ENCODE measurements at places on chromosomes 2 and 18.

DNA sequence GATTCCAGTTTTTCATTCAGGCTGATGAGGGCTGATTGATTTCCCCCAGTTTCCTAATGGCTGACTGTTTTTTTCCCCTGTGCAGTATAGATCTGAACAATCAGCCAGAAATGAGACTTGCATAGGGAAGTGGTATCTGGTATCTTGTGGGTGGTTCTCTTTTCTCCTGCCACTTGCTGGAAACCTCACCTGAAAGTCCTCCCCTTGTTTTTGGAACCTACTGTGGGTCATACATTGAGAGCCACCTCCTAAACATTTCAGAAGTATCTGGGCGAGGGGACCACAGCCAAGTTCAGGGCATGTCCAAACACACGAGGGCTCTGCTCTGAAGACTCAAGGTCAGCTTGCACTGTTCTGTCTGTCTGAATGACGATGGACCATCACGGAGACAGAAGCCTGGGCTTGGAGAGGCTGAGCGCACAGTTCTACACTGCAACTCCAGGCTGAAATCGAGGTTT lies 19.3 kb downstream of the ALPK2 start:
- no peak for DNase-seq

DNA sequence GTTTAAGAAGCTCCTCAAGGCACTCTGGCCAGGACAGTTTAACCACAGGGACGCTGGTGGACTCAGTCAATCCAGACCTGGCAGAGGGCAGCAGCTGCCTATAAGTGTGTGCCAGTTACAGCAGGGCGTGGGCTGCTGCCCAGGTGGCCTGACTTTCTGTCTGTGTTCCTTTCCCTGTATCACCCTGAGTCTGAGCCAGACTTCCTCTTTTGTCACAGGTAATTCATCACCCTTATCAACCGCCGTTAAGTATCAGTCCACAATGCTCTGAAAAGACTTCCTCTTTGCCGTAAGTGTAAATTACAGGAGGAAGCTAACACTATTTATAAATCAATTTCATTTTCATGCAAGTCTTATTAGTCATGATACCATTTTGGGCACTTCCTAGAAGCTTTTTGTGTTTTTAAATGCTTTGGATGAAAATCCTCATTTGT lies 7.0 kb downstream of the LPIN1 start:
- DNase-seq = peak; percentile 82

DNA sequence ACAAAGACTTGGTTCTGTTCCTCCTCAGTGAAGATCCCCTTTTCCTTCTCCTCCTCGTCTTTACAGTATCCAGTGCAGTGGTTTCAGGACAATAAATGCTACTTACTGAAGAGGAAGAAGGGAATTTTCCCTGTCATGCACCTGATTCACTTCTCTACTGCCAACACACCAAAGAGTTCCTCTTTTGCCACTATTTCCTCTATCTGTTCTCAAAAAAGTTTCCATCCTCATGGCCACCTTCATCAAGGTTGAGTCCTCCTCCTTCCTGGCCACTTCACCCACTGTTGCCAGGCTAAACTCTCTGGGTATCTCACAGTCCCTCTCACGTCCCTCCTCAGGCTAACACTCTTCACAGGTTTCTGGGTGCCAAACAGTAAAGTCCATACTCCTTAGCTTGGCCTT lies 41.7 kb downstream of the PLEKHM3 start:
- DNase-seq = peak; percentile 22

- no peak for DNase-seq
These were observed 127.7 kb downstream of the CAPN13 start for GRCh38 chr2:30679426-30680088.

DNA sequence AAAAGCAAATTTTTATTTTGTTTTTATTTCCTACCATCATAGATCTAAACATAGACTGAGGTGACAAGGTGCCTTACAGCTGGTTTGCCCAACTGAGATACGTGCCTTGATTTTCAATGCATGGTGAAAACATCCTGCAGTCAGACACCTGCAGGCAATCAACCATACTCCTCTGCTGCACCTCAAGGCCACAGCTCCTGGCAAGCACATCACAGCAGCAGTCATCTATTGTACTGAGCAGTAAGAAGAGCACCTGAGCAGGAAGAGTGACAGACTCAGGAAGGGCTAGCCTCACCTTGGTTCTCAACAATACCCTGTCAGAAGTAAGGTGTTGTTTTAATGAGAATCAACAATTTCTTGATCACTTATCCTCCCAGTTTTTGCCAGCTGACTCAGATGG lies 1206.8 kb upstream of the NRXN1 start:
- DNase-seq = no peak

DNA sequence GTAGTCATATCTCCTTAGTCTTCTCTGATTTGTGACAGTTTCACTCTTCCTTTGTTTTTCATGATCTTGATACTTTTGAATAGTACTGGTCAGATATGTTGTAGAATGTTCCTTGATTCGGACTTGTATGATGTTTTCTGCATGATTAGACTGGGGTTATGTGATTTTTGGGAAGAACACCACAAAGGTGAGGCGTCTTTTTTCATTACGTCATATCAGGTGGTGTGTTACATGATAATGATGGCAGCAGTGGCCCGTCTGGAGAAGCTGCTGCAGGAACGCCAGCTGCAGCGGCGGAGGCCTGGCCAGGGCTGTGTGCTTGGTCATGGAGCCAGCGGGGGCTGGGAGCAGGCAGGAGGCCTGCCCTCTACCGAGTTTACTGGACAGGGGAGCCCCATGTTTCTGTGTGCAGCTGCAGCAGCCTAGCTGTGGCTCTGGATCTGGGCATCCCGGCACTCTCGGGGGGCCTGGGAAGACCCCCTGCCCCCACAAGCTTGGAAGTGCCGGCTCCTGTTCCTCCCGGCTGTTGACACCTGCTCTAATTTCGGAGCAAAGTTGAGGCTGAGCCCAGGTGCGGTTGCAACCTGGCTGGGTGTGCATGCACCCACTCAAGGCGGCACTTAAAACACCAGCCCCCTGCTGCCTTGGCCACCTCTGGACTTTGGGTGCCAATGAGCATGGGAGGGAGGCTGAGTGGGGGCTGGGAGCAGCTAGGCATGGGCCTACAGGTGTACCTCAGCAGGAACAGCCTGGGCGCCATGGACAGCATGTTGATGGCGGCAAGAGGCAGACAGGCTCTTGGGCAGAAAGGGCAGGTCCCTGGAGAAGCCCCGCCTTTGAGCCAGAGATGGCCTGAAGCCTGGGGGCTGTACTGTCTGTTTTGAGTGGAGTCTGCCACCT lies 26.1 kb downstream of the SLC4A10 start:
- no peak for DNase-seq

DNA sequence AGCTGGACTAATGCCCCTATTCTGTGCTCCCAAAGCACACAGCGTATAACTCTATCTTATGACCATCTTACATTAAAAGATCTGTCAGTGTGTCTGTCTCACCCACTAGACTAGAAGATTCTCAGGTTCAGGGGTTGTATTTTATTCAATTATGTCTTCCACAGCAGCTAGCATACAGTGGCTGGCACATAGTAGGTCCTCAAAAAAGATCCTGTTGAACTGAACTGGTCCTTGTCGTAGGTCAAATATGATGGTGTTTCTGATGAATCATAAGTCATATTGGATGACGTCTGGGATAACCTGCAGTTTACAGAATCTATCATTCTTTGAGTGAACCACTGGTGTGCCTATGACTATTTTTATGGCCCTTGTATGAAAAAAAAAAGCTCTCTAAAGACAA lies 11.3 kb upstream of the TTC39C start:
- no peak for DNase-seq

GRCh38 chr2:176575237-176575744 lies 306.0 kb downstream of the MTX2 start:
- DNase-seq = no peak

- no peak for DNase-seq
These were observed 1.1 kb downstream of the L3MBTL4 start for GRCh38 chr18:6413579-6414117.

GRCh38 chr2:118841828-118842461 lies 5.5 kb downstream of the EN1 start:
- DNase-seq = peak; percentile 34

DNA sequence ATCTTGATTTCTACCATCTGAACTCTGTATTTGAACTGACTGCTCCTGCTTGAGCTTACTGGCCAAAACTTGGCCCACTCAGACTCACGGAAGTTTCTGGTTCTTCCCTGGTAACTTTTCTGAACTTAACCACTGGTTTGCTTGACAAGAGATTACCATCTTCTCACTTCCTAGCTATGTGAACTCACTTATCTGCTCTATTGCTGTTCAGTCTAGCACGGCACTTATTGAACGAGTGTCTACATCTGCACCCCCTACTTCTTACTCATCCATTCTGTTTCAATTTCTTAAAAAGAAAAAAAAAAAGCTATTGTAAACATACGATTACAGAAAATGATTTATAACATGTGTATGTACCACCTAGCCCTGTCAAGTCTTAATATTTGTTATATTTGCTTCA lies 9.0 kb downstream of the CKAP2L start:
- DNase-seq = no peak

- DNase-seq = no peak
These were observed 15.2 kb upstream of the BOLA3 start for GRCh38 chr2:74162951-74163350.

DNA sequence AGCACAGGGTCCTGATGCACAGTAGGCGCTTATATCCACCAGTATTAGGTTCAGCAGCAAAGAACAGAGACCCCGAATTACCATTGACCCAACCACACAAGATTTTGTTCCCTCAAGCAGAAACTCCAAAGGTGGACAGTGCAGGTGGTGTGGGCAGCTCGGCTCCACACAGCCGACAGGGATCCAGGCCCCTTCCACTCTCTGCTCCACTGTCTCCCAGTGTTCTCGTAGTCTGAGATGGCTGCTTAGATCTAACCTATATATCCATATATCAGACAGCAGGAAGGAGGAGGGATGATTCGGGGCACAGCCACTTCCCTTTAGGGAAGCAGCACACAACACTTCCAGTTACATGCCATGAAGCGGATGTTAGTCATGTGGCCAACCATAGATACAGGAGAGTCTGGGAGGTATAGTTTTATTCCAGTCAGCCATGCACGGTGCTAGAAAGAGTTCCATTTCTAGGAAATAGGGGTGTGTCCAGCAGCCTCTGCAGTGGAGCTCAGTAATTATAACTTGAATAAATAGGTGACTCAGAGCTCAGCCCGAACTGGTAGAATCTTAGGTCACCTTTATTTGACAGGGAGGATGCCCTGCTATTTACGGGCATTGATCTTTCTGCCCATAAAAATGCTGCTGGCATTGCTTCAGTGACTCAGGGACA lies 158.9 kb downstream of the TWIST2 start:
- DNase-seq = no peak

GRCh38 chr2:232672588-232672987 lies 24.5 kb upstream of the GIGYF2 start:
- DNase-seq = no peak

GRCh38 chr2:203740871-203741281 lies 34.4 kb downstream of the CD28 start:
- DNase-seq = no peak

GRCh38 chr2:166494140-166494624 lies at the start of gene SCN7A:
Gene SCN7A, minus strand, starts transcription at chr2:166494249. Its CDS starts 16,553 bp downstream, at chr2:166477696.
- DNase-seq = no peak

GRCh38 chr2:42252464-42252863 lies 83.3 kb downstream of the EML4 start:
- DNase-seq = no peak

- no peak for DNase-seq
These were observed 241.4 kb downstream of the KCNS3 start for GRCh38 chr2:18119883-18120282.

GRCh38 chr2:96847586-96847985 lies 3.8 kb upstream of the ANKRD23 start:
- no peak for DNase-seq

GRCh38 chr2:239400596-239401066 lies at the start of gene HDAC4:
Gene HDAC4, minus strand, starts transcription at chr2:239401020. Its CDS starts 48,321 bp downstream, at chr2:239352699.
- no peak for DNase-seq

GRCh38 chr2:69518841-69519240 lies 81.6 kb upstream of the NFU1 start:
- DNase-seq = no peak

GRCh38 chr2:176158186-176158591 lies 1.1 kb downstream of the HOXD3 start:
- no peak for DNase-seq

DNA sequence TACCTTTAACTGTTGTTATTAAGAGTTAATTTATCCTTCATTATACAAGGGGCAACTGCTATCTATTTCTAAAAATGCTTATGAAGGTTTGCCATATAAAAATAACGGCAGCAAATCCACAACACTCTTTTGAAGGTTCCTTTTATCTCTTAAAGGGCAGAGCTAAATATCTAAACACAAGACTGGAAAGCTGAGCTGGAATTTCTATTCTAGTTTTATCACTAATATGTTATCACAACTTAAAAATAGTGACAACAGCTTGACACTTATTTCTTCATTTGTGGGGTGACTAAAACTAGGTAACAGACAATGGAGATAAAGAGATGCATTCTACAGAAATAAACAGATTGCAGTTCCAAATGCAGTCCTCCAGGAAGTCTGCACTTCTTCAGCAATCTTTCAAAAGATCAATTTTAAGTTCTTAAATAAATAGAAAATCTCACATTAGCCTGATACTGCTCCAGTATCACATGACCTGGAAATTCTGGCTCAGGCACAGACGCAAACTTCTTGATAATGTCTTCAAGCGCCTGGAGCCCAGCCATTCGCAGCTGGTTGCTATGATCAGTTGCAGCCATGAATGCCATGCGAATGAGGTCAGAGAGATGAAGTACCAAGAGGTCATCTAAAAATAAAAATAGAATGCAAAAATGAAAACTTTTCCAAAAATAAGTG lies 54.0 kb upstream of the STRN start:
- no peak for DNase-seq

DNA sequence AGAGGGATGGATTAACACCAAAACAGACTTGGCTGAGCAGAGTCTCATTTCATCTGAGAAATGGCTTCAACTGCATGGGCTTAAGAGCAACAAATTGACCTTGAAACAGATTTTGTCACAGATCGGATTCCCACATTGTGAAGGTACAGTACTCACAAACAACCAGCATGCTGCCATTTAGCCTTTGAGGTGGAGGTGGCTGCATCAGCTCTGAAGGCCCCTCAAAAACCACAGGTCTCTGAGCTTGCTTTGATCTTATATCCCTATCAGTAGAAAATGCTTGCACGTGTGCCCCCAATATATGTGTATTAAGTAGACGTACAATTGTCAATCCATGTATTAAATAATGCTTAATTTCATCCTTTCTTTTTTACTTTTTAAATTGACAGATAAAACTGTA lies 6.2 kb downstream of the VWA3B start:
- no peak for DNase-seq

GRCh38 chr2:72797740-72798139 lies 28.1 kb downstream of the EXOC6B start:
- DNase-seq = no peak

GRCh38 chr2:160194351-160194750 lies 5.7 kb downstream of the ITGB6 start:
- DNase-seq = no peak

- DNase-seq = no peak
These were observed 7.3 kb upstream of the ATOH8 start for GRCh38 chr2:85746321-85747004.

GRCh38 chr2:70822843-70823242 lies 2.4 kb upstream of the CLEC4F start:
- no peak for DNase-seq

GRCh38 chr2:35871672-35872071 lies 483.9 kb upstream of the CRIM1 start:
- no peak for DNase-seq

- no peak for DNase-seq
These were observed 143.7 kb downstream of the ATL2 start for GRCh38 chr2:38233231-38233983.
